ENCODE measurements at places on chromosomes 11 and 22. TPM values are rescaled to one million over a fixed set of nuclear protein-coding genes. Genes with fewer than 3 reads are reported as not detected.
A peak's percentile ranks its signal among the peaks of the same experiment; 100 is the strongest.

GRCh38 chr11:820655-821511 lies 2.2 kb downstream of the PNPLA2 start:
- peak overlapping the region; percentile 42 for H3K27ac ChIP-seq
- peak overlapping the region; percentile 82 for H3K4me3 ChIP-seq
- H3K36me3 ChIP-seq, result peaks cover 5% of the 10 kb centered on the region
- no peak for DNase-seq

DNA sequence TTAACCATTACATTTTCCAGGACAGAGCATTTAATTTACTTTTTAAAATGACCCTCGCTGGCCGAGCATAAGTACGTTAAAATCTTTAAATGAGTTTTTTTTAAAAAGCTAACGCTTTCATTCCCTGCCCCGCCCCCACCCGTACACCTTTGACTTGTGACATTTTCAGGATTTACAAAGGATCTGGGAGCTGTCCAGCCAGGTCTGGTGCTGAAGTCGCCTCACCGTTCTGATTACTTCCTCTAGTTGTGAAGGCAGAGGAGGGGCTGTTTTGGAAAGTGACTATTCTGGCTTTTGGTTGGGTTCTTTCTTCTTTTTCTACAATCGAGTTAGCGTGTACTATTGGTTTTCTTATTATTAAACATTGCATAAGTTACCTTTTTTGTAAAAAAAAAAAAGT lies 2.9 kb downstream of the C11orf87 start:
- H3K4me1 ChIP-seq, result no peaks in the 10 kb centered on the region
- H3K27me3 ChIP-seq, result peaks cover 27% of the 10 kb centered on the region
- H3K27ac ChIP-seq, result no peak overlapping the region
- peaks cover 1% of the 10 kb centered on the region for H3K36me3 ChIP-seq

The ART1 gene
- not detected for total RNA-seq

- no peaks in the 10 kb centered on the region for H3K27me3 ChIP-seq
- no peaks in the 10 kb centered on the region for H3K36me3 ChIP-seq
- H3K4me3 ChIP-seq, result no peak overlapping the region
- DNase-seq, result peak; percentile 17
Measured at GRCh38 chr11:134514354-134514951, 102.4 kb upstream of the B3GAT1 start.

The MALAT1 gene
- total RNA-seq, result 14,448 TPM

DNA sequence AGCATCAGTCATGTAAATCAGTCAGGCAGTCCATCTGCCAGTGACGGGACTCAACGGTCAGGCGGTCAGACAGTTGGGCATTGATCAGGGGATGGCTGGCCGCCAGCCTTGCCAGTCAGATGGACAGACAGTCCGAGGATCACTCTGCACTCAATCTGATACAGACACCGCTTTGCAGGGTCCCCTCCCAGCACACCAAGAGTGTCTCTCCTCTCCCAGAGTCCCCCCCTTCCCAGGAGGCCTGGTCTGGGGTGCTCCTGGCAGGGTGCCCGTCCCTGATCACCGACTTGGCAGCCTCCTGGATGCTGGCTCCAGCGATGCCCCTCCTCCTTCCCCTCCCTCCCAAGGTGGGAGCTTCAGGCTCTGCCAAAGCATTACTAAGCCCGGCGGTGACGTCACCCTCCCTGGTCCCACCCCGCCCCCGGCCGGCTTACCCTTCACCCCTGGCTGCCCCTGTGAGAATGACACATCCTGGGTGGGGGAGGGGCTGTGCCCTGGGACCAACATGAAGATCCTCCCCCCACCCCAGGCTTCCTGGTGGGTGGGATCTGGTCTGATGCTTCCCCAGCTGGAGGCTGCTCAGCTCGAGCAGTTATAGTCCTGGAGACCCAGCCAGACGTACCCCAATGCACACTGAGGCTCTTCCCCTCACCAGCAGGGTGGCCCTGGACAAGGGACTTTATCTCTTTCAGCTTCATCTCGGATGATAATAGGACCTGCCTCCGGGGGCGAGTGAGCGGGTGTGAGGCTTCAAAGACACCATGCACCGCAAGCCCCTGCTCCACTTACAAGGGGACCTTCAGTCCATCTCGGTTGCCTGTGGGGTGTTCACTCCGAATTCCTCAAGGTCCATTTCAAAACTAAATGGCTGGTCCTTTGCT lies 69.2 kb downstream of the CD82 start:
- H3K27me3 ChIP-seq, result peaks cover 15% of the 10 kb centered on the region
- peaks cover 4% of the 10 kb centered on the region for H3K4me1 ChIP-seq
- DNase-seq, result no peak
- no peak overlapping the region for H3K27ac ChIP-seq
- no peaks in the 10 kb centered on the region for H3K36me3 ChIP-seq
- H3K4me3 ChIP-seq, result no peak overlapping the region

DNA sequence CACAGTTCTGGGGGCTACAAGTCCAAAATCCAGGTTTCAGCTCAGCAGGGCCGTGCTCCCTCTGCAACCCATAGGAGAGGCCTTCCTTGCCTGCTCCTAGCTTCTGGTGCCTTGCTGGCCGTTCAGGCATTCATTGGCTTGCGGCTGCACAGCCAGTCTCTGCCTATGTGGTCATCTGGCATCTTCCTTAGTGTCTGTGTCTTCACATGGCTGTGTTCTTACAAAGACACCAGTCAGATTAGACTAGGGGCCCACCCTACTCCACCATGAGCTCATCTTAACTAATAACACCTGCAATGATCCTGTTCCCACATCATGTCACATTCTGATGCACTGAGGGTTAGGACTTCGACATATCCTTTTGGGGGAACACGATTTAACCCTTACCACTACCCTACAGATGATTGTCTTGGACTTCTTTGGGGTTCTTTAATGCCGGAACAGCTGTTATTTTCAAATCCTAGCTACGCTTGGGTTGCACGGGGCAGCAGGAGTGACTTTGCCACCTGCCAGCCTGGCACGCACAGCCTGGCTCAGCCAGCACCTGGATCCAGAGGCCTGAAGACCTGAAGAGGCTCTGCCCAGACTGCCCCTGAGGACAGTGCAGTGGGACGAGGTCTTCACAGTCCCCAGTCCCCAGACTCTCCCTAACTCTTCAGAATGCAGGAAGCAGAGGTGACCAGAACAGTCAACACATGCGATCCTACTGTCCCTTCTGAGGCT lies 7.7 kb upstream of the NEAT1 start:
- H3K4me1 ChIP-seq, result peaks cover 32% of the 10 kb centered on the region
- no peaks in the 10 kb centered on the region for H3K27me3 ChIP-seq
- H3K36me3 ChIP-seq, result peaks cover 3% of the 10 kb centered on the region
- no peak overlapping the region for H3K4me3 ChIP-seq
- DNase-seq, result peak; percentile 28

GRCh38 chr11:78535920-78536319 lies 38.7 kb downstream of the NARS2 start:
- H3K27ac ChIP-seq, result no peak overlapping the region
- H3K36me3 ChIP-seq, result peaks cover 16% of the 10 kb centered on the region
- no peak overlapping the region for H3K4me3 ChIP-seq

GRCh38 chr11:112177589-112177988 lies 2.3 kb downstream of the BCO2 start:
- H3K4me3 ChIP-seq, result no peak overlapping the region
- peaks cover 12% of the 10 kb centered on the region for H3K4me1 ChIP-seq
- H3K27me3 ChIP-seq, result peaks cover 34% of the 10 kb centered on the region
- DNase-seq, result no peak
- no peak overlapping the region for H3K27ac ChIP-seq

The EPS8L2 gene
- total RNA-seq, result 19.0 TPM

Measured in activated naive CD8-positive, alpha-beta T cell treated with anti-CD3 and anti-CD28 coated beads, Interleukin-2, amount 10 ng/mL, durations not matched to agents 7 days and 5 days (primary cell).